ENCODE measurements at places on chromosomes 12 and 14.
A peak's percentile ranks its signal among the peaks of the same experiment; 100 is the strongest.

GRCh38 chr12:101343893-101344292 is 63.7 kb downstream of the ARL1 start:
- DNase-seq, result no peak

DNA sequence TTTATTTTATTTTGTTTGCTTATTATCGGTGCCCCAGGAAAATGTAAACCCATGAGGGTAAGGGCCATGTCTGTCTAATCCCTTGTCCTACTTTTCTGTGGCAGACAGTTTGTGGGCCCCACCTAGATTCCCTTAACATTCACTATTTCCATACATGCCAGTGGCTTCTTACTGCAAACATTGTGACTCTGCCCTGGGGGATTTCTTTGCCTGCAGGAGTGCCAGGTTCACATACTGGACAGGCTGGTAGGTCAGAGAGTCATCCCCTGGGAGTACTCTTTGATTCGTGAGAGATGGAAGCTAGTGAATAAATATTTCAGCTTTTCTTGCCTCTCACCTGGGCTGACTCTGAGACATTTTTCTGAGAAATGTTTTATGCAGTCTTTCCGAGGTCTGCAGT is 122.8 kb upstream of the TBX5 start:
- no peak for DNase-seq

DNA sequence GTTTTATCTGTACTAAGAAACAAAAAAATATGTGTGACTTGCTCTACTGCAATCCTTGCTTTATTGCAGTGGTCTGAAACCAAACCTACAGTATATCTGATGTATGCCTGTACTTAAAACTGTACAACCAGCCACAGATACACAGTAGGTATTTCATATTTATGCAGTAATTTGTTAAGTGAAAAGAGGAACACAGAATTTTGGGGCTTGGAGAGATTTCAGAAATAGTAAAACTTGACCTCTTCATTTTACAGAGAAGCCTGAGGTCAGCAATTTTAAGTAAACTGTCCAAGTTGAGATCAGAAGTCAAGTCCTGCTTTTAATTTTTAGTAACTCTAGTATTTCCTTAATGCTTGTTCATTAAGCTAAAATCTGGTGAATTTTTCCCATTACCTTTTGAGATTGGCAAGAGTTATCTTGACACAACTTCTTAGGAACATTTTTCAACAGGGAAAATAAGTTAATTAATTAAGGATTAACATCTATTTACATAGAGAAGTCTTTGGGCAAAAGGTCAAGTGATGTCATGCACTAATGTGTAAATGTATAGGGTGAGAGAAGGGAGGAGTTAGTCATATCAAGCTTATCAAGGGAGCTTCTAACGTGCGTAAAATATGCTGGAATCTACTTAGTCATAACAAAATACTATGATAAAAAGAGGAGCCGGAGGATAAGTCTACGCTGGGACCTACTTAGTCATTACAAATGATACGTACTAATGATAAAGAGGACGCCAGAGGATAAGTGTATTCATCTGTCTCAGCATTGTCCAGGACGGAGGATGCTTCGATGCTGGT is 66.0 kb upstream of the GTF2A1 start:
- DNase-seq, result no peak

DNA sequence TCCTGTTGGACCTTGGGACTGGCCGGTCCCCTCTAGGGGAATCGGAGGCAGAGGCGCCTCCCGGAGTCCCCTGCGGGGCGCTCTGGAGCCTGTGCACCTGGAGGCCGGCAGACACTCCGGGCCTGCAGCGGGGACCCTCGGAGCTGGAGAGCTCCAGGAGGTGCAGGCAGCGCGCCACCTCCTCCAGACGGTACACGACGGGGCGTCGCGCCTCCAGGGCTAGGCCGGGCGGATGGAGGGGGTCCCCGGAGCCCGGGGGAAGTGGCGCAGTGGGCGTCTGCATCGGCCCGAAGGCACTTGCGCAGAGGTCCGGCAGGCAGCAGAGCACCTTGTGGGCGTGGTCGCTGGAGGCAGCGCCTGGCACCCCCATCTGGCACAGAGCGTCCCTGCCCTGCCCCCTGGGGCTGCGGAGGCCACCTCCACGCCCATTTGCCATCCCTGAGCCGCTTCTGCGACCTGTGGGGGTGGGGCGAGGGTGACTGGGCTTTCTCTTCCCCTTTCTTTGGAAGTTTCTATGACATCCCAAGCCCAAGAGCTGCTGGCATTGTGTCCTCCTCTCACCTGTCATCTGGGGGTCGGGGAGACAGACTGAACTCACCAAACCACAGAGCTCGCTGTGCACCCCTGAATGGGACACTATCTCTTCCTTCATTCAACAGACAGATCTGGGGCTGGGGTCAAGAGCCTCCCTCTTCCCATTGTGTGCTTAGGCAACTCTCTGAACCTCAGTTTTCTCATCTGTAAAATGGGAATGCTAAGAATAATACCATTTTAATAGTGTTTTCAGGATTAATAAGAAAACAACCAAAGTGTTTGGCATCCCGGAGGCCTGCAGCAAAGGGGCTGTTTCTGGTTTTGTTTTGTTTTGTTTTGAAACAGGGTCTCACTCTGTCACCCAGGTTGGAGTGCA is 37.5 kb upstream of the CORO1C start:
- DNase-seq, result no peak

- no peak for DNase-seq
These were observed 86.8 kb downstream of the SOX5 start for GRCh38 chr12:23862701-23863100.

- DNase-seq, result no peak
These were observed 42.8 kb upstream of the AMIGO2 start for GRCh38 chr12:47122602-47123001.

GRCh38 chr12:29534935-29535334 is 37.4 kb upstream of the OVCH1 start:
- DNase-seq, result no peak

DNA sequence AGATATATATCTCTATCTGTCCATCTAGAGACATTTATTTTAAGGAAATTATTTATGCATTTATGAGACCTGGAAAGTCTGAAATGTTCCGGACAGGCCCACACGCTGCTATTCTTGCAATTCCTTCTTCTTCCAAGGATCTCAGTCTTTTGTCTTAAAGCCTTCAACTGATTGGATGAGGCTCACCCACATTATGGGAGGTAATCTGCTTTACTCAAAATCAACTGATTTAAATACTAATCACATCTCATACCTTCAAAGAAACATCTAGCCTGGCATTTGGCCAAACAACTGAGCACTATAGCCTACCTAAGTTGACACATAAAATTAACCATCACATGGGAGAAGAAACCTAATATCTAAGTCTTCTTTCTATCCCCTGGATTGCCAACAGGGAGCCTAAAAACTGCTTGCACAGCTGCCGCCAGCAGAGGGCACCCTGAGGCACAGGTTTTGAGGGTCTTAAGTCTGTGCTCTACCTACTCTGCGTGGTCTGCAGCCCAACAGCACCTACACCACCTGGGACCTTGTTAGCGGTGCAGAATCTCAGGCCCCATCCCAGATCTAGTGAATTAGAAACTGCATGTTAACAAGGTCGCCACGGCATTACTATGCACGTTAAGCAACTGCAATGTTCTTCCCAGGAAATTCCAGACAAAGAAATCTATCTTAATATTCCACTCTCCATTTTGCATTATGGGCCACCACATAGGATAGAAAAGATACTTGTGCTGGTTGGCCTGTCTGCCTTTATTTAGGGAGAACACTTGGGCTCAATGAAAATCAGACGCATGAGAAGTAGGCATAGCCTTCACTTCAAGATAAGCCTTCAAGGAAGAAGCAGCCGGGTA is 249.7 kb downstream of the FOXG1 start:
- DNase-seq, result no peak

DNA sequence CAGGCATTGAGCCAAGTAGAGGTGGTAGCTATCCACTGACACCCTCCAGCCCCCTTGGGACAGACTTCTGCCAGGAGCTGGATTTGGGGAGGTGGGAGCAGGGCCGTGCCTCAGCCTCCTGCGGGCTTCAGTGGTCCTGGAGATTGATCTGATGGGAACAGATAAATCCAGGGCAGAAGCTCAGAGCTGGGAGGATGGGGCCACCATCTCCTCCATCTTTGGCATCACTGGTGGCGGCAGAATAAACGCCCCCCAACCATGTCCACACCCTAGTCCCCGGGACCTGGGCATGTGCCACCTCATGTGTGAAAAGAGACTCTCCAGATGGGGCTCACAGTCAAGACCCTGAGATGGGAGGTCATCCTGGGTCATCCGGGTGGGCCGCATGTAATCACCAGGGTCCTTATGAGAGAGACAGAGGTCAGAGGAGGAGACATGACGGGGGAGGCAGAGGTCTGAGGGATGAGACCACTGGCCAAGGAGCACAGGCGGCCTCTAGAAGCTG is 209.6 kb upstream of the RTL1 start:
- peak; percentile 29 for DNase-seq

GRCh38 chr14:92600318-92601053 is 86.9 kb downstream of the RIN3 start:
- DNase-seq, result no peak

- DNase-seq, result no peak
These were observed 187.9 kb upstream of the GRIN2B start for GRCh38 chr12:14169281-14169680.

DNA sequence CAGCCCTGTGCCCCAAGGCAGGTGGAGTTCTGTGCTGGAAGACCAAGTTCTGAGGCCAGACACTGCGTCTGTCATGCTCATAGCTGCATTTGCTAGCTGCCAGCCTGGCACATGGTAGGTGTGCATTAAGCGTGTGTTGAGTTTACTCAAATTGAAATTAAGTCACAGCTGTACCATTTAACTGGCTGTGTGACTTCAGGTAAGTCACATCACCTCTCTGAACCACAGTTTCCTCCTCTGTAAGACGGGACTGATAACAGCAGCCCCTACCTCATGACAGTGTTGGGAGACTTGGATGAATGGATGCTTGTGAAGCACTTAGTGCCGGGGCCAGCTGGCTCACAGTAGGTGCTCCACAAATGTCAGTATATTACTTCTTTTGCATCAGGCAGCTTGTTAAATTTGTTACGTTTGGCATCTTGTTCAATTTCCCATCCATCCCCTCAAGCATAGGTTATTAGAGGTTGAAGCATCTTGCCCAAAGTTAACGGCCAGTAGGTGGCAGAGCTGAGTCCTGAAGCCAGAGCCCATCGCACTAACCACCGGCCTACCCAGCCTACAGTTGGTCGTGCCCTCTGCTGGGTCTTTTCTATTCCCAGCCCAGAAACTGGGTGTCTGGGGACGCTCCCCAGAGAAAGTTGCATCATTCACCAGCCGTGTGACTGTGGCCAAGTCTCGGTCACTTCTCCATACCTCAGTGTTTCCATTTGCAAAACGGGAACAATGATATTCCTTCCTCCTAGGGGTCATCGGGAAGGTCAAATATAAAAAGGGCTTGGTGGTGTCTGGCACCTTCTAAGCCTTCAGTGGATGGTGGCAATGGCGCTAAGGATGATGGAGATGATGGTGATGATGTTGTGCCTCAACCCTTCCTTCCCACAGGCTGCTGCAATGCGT is 4.5 kb downstream of the DAO start:
- no peak for DNase-seq

DNA sequence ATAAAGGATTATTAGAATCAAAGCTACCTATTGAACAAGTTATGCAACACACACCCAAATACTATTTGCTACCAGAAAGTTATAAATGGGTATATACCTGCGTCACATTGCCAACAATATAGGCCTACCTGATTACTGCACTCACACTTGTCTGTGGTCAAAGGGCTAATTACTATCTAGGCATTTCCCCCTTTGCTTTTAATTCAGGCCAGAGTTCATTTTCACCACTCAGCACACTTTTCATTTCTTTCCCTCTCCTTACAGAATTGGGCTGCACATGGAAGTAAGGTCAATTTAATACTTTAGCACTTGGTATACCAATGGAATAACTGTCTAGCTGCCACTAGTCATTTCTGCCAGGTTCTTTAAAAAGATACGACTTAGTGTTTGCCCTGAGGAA is 1.7 kb downstream of the SOS2 start:
- DNase-seq, result no peak

- no peak for DNase-seq
These were observed 31.8 kb upstream of the RAD51AP1 start for GRCh38 chr12:4506870-4507269.

DNA sequence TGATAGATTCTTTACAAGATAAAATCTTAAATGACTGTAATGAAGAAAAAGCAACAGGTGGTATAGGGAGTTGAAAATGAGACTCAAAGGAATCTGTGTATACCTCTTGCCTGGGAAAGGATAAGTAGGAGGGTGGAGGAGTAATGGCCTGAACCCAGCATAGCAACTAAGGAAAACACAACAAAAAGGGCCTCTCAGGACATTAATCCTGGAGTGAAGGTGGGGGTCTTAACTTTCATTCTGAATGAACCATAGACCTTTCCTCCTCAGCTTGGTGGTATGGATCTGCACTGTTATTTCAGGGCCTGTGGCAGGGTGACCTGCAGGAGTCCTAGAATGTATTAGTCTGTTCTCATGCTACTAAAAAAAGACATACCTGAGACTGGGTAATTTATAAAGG is 185.6 kb downstream of the AKAP6 start:
- no peak for DNase-seq

- no peak for DNase-seq
These were observed 197.9 kb downstream of the TMTC3 start for GRCh38 chr12:88339966-88340365.

DNA sequence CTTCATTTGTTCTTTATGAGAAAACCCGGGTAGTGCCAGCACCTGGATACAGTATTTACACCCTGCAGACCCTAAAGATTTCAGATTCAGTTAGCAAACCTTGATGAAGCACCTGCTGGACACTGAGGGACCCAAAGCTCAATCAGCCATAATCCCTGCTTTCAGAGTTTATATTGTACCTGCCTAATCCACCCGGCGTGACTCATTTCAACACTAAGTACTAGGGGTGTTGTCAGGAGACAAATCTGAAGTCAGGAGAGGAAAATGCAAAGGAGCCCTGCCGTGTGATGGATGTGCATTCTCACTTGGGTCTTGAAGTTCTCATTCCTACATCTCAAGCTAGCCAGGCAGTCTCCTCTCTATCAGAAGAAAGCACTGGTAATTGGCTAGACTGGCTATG is 176.7 kb upstream of the BCL2L14 start:
- no peak for DNase-seq

- no peak for DNase-seq
These were observed 165.7 kb downstream of the BMP4 start for GRCh38 chr14:53790731-53791500.

- DNase-seq, result no peak
These were observed 68.6 kb downstream of the CNTN1 start for GRCh38 chr12:40760821-40761220.

- no peak for DNase-seq
These were observed 15.2 kb upstream of the ACTR6 start for GRCh38 chr12:100185361-100185894.

DNA sequence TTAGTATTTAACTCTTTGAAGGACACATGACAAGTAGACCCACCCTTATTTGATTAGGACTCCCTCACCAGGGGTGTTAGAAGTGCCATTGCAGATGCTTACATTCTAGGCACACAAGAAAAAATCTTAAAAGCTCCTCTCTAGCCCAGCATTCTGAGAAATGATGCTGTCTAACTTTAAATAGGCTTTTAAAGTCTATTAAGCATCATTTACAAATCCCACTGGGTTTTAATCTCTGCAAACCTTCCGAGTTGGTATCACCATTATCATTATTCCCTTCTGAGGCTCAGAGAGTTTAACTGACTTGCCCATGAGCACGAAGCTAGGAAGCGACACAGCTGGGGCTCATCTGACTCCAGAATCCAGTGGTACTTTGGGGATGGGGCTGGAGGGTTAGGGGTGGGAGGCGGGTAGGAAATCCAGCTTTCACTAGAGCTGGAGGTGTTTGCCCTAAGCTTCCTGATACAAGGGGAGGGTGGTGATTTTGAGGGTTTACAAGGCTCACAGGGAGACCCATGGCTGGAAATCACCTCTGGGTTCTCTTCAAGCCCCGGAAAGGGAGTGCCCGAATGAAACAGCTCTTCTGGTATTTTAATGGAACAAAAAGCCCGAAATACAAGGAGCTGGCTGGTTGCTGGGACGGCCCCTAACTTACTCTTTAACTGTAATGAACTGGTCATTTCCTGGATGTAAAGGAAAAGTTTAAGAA is 109.2 kb upstream of the FUT8 start:
- DNase-seq, result no peak

Data from ureter (tissue), 1 donor.